ENCODE measurements at places on chromosomes 1 and 21. TPM values are rescaled to one million over a fixed set of nuclear protein-coding genes. Genes with fewer than 3 reads are reported as not detected.

DNA sequence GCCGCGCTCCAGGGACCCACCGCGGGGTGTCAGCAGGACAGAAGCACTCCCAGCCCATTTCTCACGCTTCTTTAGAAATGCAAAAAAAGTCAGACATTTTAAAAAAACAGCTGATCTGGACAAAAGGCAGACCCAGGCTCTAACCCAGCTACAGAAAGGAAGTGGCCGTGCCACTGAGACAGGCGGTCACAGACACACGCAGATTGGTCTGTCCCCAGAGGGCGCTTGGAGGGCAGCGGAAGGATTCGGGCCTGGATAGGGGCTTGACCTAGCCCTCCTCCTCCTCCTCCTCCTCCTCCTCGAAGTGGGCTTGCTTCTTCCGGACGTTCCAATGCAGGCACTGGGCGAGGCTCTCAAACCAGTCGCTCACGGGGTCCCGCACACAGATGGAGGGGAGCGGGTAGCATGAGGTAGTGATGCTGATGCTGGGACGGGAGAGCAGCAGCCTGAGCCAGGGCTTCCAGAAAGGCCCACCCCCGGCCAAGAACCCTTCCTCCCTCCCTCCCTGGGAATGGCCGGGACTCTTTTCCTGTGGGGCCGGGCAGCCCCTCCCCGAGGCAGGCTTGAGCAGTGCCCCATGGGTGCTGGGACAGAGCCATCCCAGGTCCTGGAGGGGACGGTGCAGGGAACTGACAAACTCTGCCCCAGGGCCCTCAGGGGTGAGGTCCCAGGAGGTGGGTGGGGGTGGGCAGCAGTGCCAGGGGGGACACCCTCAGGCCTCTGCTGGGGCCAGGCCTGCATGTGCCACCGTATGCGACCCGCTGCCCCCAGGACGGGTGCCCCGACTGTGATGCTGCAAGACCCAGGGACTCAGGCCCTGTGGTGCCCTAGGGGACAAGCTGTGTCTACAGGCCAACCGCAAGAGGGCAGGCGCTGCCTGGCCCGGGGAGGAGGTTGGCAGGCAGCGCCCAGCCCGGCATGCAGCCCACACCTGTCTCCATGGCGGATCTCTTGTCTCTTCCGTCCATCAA lies 25.3 kb downstream of the NADK start:
- H3K27ac ChIP-seq, result no peak overlapping the region
- peaks cover 6% of the 10 kb centered on the region for H3K4me1 ChIP-seq
- no peak overlapping the region for H3K4me3 ChIP-seq
- no peaks in the 10 kb centered on the region for H3K36me3 ChIP-seq

DNA sequence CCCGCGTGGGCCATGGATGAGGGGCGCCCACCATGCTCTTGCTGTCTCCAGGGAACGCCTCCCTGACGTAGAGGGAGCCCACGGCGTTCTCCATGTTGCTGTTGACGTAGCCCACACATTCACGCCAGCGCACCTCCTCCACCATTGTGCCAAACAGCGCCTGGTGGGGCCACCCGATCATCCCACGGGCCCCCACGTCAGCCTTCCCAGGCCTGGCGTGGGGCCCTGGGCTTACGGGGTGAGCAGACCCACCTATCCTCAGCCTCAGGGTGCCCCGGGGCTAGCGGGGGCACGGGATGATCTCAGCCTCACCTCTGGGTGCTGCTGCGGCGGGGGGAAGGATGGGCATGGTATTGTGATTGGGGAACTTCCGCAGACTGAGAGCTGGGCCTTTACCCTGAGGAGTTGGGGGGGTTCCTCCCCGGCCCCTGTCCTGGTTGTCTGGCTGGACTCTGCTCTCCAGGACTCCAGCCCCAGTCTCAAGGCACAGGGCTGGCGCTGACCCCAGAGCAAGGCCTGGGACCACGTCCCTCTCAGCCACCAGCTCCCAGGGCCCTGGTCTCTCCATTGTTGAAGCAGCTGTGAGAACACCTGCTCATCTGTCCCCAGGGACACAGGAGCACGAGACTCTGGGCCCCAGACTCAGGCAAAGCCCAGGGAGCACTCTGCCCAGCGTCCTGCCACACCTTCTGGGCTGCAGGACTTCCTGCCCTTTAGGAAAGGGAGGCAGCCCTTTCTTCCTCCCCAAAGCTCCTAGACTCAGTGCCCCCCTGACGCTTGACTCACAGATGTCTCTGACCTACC lies 10.2 kb downstream of the PRXL2B start:
- H3K36me3 ChIP-seq, result no peaks in the 10 kb centered on the region
- H3K27me3 ChIP-seq, result no peaks in the 10 kb centered on the region
- H3K4me1 ChIP-seq, result peaks cover 15% of the 10 kb centered on the region
- no peak for DNase-seq

DNA sequence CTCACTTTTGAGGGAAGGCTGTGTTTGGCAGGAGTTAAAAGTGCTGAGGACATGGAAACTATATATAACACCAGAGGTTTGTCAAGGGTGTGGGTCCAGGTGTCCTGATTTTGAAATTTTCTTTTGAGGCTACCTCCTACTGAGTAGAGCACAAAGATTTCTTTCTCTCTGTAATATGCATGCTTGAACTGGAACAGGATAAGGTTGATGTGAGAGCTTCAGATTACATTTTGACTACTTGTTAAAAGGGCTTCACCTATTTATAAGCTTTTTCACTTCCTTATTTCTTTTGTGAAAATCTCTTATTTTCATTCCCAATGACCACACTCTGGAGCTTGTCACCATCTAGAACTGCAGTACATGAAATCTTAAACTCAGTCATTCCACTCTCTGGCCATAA lies 59.8 kb upstream of the PLA2G4A start:
- no peaks in the 10 kb centered on the region for H3K36me3 ChIP-seq
- H3K4me1 ChIP-seq, result no peaks in the 10 kb centered on the region
- DNase-seq, result no peak
- H3K4me3 ChIP-seq, result no peak overlapping the region

DNA sequence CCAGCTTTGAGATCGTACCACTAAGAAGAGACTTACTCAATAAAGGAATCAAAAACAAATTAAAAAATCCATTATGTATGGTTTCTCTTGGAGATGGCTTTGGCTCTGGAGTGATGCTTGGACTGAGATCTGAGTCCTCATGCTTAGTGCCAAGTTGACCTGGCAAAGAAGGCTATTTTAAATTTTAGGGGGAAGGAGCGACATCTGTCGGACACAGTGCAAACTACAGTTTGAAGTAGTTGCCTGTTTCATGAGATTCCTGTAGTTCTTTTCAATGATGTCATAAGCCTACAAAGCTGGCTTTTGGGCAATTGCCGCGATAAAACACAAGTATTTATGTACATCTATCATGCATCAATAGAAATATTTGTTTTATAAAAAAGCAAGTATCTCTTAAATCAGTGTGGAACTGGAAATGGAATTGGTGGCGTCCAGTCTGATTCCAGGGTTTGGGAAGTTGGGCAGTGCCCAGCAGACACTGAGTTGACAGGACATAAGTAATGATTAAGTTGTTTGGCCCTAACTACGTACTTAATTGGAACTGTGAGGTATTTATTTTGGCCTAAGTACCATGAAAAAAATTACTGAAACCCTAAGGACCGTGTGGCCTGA lies 50.0 kb downstream of the TBCE start:
- H3K36me3 ChIP-seq, result no peaks in the 10 kb centered on the region
- no peak overlapping the region for H3K4me3 ChIP-seq
- no peaks in the 10 kb centered on the region for H3K4me1 ChIP-seq
- no peaks in the 10 kb centered on the region for H3K27me3 ChIP-seq

RIPPLY3 gene
- total RNA-seq, result not detected

CD247 gene
- total RNA-seq, result 3.3 TPM

DNA sequence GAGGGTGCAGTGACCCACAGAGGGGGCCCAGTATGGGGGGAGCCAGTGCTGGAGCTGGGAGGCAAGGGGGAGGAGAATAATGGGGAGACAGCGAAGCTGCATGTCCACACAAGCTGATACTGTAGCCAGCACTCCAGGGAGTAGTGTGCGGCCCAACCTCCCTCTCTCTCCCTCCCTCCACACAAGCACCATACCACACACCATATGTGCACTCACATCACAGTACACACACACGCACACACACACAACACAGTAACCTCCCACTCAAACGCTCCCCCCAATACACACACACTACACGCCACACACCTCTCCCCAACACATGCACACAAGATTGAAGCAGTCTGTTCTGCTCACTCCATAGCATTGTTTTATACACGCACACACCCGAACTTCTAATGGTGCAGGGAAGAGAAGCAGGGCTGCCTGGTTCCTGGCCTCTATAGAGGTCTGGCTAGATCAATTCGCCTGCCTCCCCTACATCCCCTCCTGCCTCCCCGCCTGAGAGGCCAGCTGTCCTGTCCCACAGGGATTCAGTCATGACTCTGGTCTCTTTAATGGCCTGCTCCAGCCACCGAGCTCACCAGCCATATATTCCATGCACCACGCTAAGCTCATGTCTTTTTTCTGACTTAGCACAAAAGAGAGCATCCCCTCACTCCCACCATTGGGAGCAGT lies 3.8 kb downstream of the NCDN start:
- H3K4me1 ChIP-seq, result peaks cover 36% of the 10 kb centered on the region
- H3K27me3 ChIP-seq, result no peaks in the 10 kb centered on the region
- H3K27ac ChIP-seq, result no peak overlapping the region
- no peak for DNase-seq
- H3K4me3 ChIP-seq, result no peak overlapping the region
- no peaks in the 10 kb centered on the region for H3K36me3 ChIP-seq

GRCh38 chr1:213985209-213986019 lies 2.4 kb upstream of the PROX1 start:
- no peaks in the 10 kb centered on the region for H3K36me3 ChIP-seq
- DNase-seq, result no peak
- peak overlapping the region; percentile 91 for H3K27ac ChIP-seq
- H3K27me3 ChIP-seq, result no peaks in the 10 kb centered on the region
- H3K4me1 ChIP-seq, result peaks cover 39% of the 10 kb centered on the region

DNA sequence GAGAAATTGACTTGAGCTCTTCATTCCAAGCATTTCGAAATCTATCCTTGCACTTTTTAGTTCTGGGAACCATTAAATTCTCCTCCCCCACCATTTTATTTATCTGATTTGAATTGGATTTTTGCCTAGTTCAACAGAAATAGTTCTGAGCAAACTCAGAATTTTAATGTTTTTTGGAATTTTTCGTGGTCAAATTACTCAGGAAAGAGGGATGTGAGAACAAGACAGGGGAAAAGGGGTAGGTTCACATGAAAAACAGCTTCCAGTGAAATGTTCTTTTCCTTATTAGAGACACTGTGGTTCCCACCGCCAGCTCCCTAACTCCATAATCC lies 5.7 kb upstream of the ZNF697 start:
- DNase-seq, result no peak
- no peak overlapping the region for H3K27ac ChIP-seq
- H3K4me3 ChIP-seq, result no peak overlapping the region
- no peaks in the 10 kb centered on the region for H3K27me3 ChIP-seq
- no peaks in the 10 kb centered on the region for H3K36me3 ChIP-seq
- peaks cover 5% of the 10 kb centered on the region for H3K4me1 ChIP-seq

ZNF593OS gene
- not detected for total RNA-seq

DNA sequence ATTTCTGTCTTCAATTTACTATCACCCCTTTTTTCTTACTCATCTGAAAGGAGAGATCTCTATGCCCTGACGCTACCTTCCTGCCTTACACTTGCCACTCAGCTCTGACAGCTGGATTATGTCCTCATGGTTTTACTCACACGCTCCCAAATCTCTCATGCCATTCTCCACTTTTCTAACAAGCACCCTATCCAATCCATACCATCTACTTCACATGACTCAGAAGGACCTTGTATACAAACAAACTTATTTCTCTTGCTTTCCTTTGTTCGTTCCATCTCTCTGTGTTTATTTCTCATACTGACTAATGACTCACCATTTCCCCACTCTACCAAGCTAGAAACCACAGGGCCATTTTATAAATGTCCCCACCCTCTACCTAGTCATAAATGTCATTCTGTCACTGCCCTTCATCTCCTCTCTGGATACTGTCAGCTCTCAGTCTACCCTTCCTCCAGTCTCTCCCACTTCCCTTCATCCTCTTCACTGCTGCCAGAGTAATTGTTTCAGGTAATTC lies 87.3 kb downstream of the USP24 start:
- H3K36me3 ChIP-seq, result peaks cover 9% of the 10 kb centered on the region
- no peak for DNase-seq
- H3K27me3 ChIP-seq, result no peaks in the 10 kb centered on the region
- no peak overlapping the region for H3K27ac ChIP-seq
- peaks cover 10% of the 10 kb centered on the region for H3K4me1 ChIP-seq

BTBD19 gene
- 5.7 TPM for total RNA-seq

OR2L8 gene
- not detected for total RNA-seq

Data from body of pancreas (tissue), 4 donors.